LHCN-M2 (cell line): ENCODE measurements at places on chromosomes 16 and 17. TPM values are rescaled to one million over a fixed set of nuclear protein-coding genes. Genes with fewer than 3 reads are reported as not detected.

TRPV3 gene
- 0.71 and 1.3 TPM in 2 replicates for total RNA-seq

DNA sequence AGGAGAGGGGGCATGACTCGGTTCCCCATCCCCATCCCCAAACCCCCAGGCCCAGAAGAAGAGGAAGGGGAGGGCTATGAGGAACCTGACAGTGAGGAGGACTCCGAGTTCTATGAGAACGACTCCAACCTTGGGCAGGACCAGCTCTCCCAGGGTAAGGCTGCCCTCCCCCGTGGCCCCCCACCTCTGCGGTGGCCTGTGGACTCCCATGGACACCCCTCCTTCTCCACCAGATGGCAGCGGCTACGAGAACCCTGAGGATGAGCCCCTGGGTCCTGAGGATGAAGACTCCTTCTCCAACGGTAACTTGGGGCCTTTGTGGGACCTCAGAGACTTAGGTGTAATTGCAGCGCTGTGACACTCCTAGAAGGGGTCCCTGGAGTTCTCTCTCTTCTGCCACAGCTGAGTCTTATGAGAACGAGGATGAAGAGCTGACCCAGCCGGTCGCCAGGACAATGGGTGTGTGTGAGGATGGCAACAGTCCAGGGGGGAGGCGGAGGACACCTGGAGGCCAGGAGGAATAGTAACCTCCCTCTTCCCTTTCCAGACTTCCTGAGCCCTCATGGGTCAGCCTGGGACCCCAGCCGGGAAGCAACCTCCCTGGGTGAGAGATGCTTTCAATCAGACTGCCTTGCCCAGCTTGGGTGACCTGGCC is 5.6 kb downstream of the CD19 start:
- DNase-seq: no peak

GRCh38 chr16:3013491-3013951 is 798 bp downstream of the CLDN9 start:
- DNase-seq: no peak

TLCD3B gene
- total RNA-seq: not detected in 2 replicates

- DNase-seq: no peak
Measured at GRCh38 chr16:22627043-22627442, 116.4 kb downstream of the NPIPB5 start.

GRCh38 chr16:583470-583814 is 6.4 kb upstream of the RAB40C start:
- DNase-seq: no peak

DNA sequence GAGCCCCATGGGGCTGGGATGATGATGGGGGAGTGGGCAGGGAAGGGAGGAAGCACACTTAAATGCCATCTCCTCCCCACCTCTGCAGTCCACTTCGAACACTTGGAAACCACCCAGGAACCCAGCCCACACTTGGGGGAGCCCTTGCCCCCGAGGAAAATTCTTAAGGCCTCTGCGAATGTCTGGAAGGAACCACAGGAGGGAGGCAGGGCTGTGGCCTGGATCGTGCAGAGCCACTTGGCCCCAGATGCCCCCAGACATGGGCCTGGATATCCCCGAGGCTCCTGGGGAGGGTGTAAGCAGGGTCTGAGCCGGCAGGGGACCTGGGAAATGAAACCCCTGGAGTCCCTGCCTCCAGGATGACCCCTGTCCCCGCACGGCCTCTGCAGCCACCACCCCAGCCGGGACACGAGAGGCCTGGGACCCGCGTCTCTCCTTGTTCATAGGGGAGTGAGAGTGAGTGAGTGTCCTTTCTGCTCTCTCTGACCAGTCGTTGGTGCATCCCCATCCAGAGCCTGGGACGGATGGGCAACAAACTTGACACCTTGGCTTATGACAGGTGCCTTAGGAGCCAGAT is 11.8 kb upstream of the MTSS2 start:
- no peak for DNase-seq

PYY gene
- total RNA-seq: not detected in 2 replicates

DNA sequence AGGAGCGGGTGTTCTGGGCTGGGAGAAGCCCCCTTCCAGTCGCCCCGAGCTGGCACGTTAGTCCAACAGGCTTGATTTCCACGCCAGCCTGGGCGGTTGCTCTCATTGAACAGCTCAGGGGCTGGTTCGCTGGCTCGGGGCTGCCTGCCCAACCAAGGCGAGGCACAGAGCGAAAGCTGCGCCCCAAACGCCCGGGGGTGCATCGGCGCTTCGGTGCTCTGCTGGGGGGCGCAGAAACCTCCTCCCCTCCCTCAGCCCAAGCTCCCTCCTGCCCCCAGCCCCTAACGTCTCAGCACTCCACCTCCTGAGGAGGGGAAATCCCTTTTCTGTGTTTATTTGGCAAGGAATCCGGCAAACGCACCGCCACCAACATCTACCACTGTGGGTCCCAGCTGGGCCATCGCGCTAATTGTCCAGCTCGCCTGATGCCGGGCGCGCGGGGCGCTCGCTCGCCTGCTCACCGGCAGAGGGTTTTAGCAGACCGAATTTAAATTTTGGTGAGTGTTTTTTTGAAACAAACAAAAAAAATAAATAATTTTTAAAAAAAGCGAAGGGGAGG is 29.5 kb upstream of the RBFOX1 start:
- DNase-seq: no peak

GRCh38 chr17:50051082-50051576 is 4.8 kb upstream of the ITGA3 start:
- peak; percentile 88 for DNase-seq

- DNase-seq: no peak
Measured at GRCh38 chr16:66614161-66614802, 9.8 kb downstream of the CMTM3 start.

VMO1 gene
- total RNA-seq: 0.17 and 0.38 TPM in 2 replicates

- DNase-seq: peak; percentile 90
Measured at GRCh38 chr17:68759343-68760140, 158.4 kb upstream of the FAM20A start.

- DNase-seq: no peak
Measured at GRCh38 chr17:51590071-51590656, 329.8 kb downstream of the UTP18 start.

UMOD gene
- not detected in 2 replicates for total RNA-seq

ZNRF1 gene
- 16.8 and 17.2 TPM in 2 replicates for total RNA-seq

GPRC5C gene
- total RNA-seq: not detected in 2 replicates
